ENCODE measurements at places on chromosomes 7 and 10.

GRCh38 chr10:114272696-114273095 lies 33.6 kb downstream of the VWA2 start:
- peak; percentile 34 for DNase-seq

DNA sequence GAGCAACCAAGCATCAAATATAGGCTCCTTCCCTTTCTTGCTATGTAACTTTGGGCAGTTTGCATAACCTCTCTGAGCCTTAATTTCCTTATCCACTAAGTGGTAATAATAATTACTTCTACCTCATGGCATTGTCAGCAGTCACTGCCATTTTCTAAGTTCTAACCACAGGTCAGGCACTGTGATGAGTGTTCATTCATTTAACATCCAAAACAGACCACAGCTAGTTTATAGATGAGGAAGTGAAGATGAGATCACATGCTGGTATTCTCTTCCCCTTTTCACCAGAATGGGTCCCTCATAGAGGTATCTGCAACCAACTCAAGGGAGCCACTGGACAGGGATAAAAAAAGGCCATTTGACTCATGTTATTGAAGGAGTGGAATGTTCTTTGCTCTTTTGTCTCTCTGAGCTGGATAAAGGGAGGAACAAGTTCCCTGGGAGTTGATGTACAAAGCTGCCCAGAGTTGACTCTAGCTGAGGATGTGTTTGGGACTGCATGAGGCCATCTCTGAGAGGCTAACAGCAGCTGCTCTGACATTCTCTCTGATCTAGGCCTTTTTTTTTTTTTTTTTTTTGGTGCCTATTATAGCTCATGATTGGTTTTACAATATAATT lies 65.0 kb downstream of the DNAJC12 start:
- DNase-seq = no peak

DNA sequence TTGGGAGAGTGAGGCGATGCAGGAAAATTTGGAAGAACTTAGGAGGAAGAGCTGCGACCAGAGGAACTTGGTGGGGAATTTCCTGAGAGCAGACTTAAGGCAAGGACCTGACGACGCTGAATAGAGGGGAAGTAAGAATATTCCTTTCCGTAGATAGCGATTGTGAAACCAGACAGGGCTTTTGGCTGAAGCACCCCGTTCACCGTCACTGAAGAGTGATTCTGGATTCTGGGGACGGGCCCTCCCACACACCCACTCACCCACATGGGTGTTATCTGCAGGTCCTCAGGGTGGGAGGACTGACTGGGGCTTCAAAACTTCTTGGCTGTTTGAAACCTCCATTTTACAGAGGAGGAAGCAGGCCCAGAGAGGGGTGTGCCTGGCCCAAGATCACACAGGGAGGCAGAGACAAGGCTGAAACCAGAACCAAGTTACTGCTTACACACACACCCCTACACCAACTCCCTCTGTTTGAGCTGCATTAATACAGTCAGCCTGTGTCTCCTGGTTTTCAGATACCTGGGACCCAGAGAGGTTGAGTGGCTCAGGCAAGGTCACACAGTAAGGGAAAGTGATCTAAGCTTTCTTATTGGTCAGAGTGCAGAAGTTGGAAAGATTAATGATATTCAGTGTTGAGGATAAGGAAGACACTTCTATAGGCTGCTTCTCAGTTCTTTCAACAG lies 37.2 kb upstream of the CDH23 start:
- DNase-seq = no peak

GRCh38 chr10:70605161-70605560 lies 2.6 kb upstream of the PRF1 start:
- no peak for DNase-seq

GRCh38 chr10:111265341-111265740 lies 188.5 kb downstream of the ADRA2A start:
- DNase-seq = no peak

DNA sequence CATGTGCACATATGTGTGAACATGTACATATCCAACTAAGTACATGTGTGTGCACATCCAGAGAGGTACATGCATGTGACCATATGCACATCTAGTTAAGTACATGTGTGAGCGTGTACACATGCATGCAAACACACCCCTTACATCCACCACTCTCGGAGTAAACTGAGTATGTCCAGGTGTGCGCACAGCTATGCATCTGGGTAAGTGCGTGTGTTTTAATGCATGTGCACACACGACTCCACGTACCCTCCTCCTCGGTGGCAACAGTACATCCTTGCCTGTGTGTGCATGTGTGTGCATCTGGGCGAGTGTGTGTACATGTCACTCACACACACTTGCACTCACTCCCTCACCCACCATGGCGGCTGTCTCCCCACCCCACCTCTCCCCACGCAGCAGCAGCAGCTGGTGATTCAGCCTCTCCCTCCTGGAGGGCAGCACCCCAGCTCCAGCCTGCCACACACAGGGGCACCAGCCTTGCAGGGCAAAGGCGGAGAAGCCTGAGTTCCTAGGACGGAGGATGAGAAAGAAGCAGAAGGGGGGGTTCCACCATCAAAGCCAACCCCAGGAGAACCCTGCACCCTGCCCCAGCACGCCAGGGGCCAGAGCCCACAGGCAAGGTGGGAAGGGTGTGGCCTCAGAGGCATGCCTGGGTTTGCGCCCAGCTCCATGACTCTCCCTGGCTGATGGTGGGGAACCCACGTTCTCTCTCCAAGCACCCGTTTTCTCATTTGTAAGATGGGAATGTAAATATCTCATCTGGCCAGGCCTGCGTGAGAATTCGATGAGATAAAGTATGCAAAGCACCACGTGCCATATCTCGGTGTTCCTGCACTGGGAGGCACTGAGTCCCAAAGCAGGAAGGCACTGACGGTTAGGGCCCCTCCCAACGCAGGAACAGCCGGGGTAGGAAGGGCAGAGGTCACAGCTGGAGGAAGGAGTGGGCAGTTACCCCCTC lies 27.7 kb upstream of the DNAAF5 start:
- peak; percentile 69 for DNase-seq

GRCh38 chr7:26574476-26574875 lies 282.8 kb downstream of the SNX10 start:
- DNase-seq = no peak

DNA sequence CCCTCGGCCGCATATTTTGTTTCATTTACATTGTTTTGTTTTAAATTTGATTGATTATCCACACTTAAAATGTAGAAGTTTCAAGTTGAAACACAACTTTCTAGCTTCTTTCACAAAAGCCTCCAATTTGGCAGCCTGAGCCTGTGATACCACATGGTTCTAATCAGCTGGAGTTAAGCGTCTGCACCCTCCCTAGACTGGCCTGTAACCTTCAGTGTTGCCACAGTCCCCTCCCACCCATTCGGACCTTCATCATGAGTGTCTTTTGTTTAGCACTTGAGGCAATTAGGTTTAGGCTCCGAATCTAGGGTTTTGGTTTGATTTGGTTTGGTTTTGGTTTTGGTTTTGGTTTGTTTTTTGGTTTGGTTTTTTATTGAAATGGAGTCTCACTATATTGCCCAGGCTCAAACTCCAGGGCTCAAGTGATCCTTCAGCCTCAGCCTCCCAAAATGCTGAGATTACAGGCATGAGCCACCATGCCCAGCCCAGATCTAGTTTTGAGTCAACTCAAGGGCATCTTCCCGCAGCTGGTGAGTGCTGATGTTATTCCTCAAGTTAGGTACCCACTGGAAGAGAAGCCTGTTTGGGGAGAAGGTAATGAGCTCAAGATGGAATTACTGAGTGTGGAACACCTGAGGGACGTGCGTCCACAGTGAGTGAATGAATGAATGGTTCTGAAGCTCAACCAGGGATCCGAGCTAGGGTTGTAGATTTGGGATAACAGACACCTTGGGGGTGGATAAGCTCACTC lies 201.4 kb downstream of the HECW1 start:
- no peak for DNase-seq

- DNase-seq = no peak
These were observed 14.4 kb upstream of the WASL start for GRCh38 chr7:123763191-123763661.

DNA sequence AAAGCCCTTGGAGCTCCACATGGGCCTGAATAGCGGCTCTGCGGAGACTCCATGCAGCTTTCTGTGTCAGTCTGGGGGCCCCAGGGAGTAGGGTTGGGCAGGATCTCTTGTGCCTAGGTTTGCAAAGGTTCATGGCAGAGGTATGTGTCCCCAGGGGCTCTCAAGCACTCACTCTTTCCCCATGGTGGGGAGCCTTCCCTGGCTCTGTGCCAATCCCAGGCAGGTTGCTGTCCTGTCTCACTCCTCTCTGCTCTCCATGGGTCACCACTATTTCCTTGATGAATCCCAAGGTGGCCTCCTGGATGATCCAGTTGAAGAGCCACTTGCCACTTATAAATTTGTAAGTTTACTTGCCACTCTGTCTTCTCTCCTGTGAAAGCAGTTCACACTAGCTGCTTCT lies 238.4 kb downstream of the CCDC7 start:
- no peak for DNase-seq

DNA sequence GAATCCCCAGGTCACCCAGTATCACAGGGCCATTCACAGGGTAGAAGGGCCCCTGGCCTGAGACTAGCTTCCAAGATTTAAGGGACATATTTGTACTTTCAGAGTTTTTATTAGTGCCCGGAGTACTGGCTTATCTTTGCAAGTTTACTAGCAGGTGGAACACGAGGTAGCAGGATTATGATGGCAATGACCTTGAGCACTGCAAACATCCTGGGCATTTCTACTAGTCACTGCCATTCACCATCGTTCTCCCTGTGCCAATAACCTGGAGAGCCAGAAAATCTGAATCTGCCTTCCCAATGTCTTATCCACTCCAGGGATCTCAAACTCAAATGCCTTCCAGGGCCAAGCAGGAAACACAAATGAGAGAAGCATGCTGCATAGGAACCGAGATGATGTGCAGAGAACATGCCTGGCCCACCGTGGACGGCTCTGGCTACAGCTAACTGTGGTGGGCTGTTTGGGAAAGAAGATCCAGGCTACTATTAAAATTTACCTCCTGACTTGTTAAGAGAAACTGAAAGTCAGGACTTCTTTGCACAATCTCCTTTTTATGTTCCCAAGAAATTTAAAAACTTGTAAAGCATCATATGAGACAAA lies 16.7 kb downstream of the FAM53B start:
- peak; percentile 11 for DNase-seq

DNA sequence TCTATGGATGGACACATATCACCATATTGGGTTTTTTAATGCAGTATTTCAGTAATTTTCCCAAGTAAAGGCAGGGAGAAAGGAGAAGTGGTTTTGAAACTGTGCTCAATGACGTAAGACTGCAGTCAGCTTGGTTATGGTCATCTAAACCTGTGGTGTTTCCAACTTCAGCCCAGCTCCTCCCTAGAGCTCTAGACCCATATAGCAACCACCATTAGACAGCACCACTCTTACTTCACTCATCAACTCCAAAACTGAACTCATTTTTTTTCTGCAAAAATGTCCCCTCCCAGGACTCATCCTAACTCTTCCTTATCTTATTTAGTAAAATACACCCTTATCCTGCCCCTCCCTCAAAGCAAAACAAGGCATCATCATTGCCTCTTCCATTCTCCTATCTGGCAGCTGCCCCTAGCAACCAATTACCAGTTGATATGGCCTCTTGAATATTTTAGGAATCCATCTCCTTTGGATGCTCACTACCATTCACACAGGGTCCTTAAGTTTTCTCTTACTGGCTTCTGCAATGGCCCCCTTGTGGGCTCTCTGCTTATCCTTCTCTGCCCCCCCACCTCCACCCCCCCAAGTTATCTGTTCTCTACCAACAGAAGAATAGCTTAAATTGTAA lies 1.5 kb upstream of the RALA start:
- no peak for DNase-seq

- no peak for DNase-seq
These were observed 230.6 kb downstream of the REEP3 start for GRCh38 chr10:63751836-63752235.

DNA sequence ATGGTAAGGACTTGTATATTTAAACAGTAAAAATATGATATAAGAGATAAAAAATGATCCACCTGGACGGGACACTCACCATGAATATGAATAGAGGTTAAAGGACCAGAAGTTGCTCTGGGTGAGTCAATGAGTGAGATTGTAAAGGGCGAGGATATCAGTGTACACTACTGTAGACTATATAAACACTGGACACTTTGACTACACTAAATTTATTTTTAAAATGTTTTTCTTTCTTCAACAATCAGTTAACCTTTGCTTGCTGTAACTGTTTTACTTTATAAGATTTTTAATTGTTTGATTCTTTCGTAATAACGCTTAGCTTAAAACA lies 202.8 kb downstream of the VTI1A start:
- DNase-seq = no peak

DNA sequence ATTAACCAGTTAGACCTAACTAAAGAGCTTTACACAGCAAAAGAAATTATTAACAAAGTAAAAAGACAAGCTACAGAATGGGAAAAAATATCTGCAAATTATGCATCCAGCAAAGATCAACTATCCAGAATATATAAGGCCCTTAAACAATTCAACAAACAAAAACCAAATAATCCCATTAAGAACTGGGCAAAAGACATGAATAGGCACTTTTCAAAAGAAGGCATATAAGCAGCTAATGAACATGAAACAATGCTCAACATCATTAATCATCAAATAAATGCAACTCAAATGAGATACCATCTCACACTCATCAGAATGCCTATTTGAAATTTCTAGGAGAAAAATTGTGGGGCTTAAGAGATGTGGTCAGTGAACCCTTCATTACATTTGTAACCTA lies 15.0 kb upstream of the DMTF1 start:
- DNase-seq = no peak

GRCh38 chr10:23281044-23281433 lies 63.6 kb downstream of the C10orf67 start:
- DNase-seq = no peak

DNA sequence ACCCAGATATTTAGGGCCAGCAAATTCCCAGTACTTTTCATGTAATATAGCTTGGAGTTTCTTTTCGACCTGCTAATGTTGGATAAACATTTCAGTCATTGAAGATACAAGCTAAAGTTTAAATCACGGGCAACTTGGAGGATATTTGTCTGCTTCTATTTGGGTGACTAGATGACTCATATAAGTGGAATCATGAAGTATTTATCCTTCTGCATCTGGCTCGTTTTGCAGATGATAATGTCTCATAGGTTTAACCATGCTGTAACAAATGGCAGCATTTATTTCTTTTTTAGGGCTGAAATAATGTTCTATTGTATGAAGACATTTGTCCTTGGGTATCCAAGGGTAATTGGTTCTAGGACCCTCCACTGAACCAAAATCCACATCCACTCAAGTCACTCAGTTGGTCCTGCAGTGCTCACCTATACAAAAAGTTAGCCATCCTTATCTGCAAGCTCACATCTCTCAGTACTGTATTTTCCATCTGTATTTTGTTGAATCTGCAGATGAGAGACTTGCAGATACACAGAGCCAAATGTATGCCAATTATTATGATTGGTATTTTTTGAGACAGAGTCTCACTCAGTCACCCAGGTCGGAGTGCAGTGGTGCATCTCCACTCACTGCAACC lies 187.2 kb upstream of the CSTF2T start:
- DNase-seq = no peak

GRCh38 chr7:42059275-42059674 lies 177.7 kb downstream of the GLI3 start:
- no peak for DNase-seq

- DNase-seq = no peak
These were observed 17.0 kb downstream of the TMEM236 start for GRCh38 chr10:17768957-17769356.

GRCh38 chr10:118246332-118247295 lies 95.5 kb downstream of the FAM204A start:
- DNase-seq = no peak

GRCh38 chr10:88465765-88466164 lies 117.4 kb downstream of the RNLS start:
- no peak for DNase-seq
